ENCODE measurements at places on chromosomes 7 and 10.

GRCh38 chr7:67554986-67555385, 558.4 kb downstream of the TYW1 start:
- no peak for DNase-seq

GRCh38 chr7:101636822-101637623, 7.9 kb upstream of the MYL10 start:
- DNase-seq: no peak

GRCh38 chr10:124245806-124246440, 152.5 kb upstream of the CHST15 start:
- DNase-seq: no peak

DNA sequence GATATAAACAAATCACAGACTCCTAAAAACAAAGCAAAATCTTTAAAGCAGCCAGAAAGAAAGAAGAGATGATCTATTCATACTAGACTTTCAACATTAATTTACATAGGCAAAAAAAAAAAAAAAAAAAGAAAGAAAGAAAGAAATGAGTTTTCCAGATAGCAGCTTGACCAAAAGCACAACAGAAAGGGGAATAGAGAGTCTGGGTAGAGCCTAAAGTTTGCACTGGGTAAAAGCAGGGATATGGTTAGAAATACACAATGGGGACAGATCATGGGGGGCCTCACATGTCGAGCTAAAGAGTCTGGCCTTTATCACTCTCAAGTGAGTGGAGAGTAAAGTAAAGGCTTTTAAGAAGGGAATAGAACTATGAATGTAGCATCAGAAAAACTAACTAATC, 169.8 kb downstream of the SGMS1 start:
- DNase-seq: no peak

DNA sequence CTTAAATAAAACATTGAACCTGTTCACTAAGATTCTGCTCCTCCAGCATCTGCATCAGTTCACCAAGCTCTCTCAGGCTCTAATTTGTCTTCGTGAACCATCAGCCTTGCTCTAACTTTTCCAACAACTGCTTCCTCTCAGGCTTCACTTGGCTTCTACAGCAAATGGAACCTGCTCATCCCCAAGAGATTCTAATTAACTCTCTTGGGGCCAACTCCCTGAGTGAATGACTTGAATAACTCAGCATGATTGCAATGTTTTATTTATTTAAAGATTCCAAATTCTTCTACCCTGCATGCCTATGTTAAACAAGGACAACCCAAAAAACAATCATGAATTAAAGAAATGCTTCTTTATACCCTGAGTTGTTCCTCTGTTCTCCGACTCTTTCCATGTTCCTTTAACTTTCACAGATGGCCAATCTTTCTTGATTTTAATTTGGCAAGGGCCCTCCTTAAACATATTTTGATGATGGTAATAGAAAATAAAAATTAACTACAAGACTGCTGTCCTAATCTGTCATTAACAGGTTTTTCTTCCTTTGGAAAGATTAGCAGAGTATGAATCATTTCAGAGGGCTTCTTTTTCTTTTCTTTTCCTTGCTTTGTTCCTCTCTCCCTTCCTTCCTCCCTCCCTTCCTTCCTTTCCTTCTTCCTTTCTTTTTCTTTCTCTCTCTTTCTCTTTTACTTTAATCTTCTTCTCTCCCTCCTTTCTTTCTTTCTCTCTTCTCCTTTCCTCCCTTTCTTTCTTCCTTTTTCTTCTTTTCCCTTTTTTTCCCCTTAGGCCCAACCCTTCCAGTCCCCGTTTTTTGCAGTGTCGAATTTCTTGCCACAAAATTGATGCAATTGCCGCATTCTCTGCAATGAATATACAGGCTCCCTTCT, 195.0 kb upstream of the RHOBTB1 start:
- DNase-seq: no peak

GRCh38 chr7:22140578-22140977, 194.9 kb upstream of the CDCA7L start:
- no peak for DNase-seq

- DNase-seq: no peak
Measured at GRCh38 chr7:29113384-29114102, 32.8 kb downstream of the CPVL start.

DNA sequence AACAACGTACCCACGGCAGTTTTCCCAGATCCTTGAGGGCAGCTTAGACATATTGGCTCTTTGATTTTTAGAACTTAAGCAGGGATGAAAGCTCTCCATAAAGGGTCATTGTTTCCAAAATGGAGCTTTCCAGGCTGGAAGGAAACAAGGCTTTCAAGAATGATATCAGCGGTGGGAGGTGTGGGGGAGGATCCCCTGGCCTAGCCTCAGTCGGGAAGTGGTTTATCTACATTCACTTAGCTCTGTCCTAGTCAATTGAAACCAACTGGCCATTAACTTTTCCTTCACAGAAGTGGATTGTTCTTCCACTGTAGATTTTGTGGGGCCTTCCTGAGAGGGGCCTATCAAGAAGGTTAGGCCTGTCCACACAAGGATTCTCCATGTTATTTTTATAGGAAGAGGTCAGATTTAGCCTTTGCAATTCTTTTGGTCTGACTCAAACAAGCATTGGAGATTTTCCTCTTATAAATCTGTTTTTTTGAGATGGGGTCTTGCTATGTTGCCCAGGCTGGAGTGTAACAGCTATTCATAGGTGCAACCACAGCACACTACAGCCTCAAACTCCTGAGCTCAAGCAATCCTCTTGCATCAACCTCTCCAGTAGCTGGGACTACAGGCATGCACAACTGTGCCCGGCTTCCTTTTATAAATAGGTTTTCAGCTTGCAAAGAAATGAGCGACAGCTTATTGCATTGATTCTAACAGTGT, 343.5 kb downstream of the LRMDA start:
- DNase-seq: no peak

GRCh38 chr10:89283936-89284475, 17.8 kb upstream of the IFIT2 start:
- no peak for DNase-seq

DNA sequence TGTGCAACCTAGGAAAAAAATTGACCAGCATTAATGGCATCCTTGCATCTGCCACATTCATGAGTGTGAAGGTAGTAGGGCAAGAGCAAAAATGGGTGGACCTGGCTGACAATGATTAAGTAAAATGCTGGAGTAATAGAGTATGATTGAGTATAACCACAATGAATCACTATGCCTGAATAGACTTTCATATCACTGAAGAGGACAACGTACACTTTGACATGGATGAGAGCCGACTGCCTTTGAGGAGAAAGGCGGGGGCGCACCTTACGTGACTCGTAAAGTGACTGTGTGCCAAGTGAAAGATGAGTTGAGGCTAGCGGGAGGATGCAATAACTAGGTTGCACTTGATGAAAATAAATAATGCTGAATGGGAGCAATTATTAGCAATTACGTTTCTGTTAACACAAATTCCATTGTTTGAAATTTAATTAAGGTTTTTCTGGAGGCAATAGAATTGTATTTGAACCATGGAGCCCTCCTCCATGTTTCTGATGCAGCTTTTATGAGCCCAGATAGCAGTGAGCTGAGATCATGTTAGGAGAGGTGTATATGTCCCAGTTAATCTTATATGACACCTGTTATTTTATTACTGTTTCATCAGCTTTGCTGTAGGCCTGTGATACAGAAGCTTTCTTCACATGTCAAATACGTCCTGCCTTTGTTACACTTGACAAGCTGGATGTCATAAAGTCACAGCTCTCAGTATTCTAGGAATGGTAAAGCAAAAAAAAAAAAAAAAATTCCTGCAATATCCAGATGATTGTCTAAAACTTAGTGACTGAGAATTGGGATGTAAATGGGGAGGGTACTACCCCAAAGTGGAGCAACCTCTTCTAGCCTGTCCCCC, 596.5 kb downstream of the NXPH1 start:
- DNase-seq: no peak

DNA sequence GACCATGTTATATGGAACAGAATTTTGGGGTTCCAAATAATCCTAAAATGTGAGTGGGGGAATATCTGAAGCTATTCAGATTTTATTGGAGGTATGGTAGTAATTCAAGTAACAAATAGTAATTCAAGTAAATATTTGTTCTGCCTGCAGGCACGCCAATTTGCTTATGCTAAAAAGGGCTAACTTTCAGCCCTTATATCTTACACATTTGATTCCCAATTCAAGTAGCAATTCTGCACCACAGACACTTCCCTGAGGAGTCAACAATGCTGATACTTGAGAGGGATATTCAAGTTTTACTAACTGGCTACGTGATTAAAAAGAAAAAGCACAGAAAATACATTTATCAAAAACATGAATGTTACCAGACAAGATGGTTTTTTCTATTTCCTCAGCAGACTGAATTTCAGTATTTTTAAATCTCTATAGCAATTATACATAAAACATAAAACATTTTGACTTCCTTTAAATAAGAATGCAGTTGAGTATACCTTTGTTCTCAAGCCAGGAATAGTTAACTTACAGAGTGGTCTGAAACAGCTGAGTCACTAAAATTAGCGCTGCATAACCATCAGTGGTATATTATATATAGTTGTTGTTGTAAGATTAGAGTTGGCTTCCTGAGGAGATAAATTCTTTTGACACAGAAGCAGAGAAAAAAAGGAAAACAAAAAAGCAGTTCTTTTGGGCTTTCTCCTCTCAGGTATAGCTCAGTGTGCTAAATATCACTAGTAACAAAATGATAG, 33.9 kb downstream of the MTPN start:
- DNase-seq: no peak

DNA sequence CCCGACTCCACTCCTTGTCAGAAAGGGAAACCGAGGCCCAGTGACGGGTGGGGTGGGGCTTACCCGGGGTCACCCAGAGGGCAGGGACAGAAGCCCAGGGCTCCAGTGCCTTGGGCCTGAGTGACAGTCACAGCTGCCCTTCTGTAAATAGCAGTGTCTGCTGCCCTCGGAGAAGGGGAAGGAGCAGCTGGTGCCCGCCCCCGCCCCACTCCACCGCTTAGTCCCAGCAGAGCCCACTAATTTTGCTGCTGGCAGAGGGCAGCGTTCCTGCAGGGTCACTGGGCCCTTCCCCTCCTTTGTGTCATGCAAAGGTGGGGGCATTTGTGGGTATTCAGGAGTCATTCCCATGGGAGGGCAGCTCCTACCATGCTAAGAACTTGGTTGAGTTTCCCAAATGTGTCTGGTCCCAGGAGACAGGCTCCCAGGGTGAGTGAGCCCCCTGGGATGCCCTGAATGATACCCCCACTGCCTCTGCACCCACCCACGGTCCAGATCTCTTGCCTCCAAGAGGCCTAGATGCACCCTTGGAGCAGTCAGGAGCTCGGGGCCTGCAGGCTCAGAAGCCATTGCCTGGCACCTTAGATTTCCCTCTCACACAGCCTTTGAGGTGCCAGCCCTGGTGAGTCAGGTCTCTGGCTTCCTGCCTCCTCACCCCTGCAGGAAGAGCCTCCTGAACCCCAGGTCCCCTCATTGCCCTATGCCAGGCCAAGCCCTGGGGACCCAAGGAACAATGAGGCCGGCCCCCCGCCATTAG, 17.2 kb downstream of the SH2B2 start:
- DNase-seq: no peak

DNA sequence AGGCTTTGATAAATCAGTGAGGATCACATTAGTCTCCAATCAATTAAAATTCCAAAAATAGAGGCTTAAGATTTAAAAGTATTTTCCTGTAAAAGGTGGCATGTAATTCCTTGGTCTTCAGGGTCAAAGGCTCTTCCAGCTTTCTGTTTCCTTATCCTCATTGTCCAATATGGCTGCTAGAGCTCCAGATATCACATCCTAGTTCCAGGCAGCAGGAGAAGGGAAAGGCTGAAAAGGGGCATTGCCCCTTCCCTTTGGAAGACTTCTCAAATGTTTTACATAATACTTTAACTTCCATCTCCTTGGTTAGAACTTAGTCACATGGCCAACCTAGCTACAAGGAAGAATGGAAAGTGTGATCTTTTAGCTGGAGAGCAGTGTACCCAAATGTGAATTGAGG, 39.2 kb upstream of the JAZF1 start:
- no peak for DNase-seq

- DNase-seq: no peak
Measured at GRCh38 chr7:36188906-36189305, 35.9 kb downstream of the EEPD1 start.

- DNase-seq: no peak
Measured at GRCh38 chr7:35648367-35648766, 46.6 kb downstream of the HERPUD2 start.
